Activated naive CD8-positive, alpha-beta T cell treated with anti-CD3 and anti-CD28 coated beads, Interleukin-2, amount 50 U/mL, for 16 hours (primary cell): ENCODE measurements at places on chromosomes 5 and 9.

GRCh38 chr5:56476487-56476856 lies 243.3 kb upstream of the ANKRD55 start:
- DNase-seq: no peak

DNA sequence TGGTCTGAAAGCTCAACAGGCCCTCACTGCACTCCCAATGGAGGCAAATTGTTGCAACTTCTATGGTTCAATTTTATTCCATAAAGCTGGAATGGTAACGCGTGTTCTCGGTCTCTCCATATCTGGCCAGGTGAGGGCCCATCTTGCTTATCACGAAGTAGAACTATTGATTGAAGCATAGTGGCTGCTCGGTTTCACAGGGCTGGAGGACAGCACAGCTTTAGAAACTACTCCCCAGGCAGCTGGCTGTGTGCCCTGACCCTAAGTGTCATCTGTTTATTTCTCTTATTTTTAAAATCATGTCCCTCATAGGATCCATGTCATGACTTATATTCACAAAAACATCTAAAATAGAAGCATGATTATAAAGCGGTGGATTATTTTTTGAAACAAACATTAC lies 223.4 kb downstream of the NPR3 start:
- DNase-seq: no peak

- DNase-seq: no peak
Measured at GRCh38 chr5:143312822-143313221, 90.7 kb downstream of the NR3C1 start.

- DNase-seq: no peak
Measured at GRCh38 chr5:135053278-135053677, 19.2 kb upstream of the PITX1 start.

- no peak for DNase-seq
Measured at GRCh38 chr5:170633235-170634081, 129.6 kb downstream of the KCNIP1 start.

DNA sequence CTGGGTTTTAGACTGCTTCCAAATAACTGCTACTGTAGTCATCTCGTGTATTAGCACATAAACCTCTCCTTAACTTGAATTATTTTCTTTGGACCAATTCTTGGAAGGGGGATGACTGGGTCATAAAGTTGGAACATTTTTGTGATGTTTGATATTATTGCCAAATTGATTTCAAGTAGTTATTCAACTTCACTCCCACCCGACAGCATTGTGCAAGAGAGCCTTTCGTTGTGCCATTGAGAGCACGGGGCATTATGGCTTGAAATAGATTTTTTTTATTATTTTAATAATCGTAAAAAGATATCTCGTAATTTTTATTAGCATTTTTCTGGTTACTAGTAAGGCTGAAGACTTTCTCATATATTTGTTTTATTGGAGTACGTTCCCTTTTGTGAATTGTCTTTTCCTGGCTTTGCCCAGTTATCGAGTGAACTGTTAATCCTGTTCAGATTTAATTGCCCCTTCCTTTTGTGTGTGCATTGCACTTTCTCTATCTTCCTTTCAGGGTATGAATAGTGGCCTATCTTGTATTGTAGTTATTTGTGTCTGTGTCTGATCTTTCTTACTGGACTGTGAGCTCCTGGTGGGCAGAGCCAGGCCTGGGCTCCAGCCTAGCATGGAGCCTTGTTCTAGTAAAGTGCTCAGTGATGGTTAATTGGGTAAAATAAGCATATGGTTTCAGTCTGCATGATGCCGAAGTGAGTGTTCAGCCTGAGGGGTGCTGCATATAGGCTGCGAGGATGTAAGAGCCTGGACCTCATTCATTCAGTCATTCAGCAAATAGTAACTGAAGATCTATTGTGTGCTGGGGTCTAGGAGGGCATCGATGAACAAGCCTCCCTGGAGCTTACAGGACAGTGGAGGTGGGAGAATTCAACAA lies 93.5 kb upstream of the SHB start:
- DNase-seq: no peak

- no peak for DNase-seq
Measured at GRCh38 chr5:91556-92263, at the start of gene PLEKHG4B. Gene PLEKHG4B (plus strand): TSS chr5:92168. CDS start chr5:92232, 64 bp downstream.
